ENCODE measurements at places on chromosomes 7 and 10.

DNA sequence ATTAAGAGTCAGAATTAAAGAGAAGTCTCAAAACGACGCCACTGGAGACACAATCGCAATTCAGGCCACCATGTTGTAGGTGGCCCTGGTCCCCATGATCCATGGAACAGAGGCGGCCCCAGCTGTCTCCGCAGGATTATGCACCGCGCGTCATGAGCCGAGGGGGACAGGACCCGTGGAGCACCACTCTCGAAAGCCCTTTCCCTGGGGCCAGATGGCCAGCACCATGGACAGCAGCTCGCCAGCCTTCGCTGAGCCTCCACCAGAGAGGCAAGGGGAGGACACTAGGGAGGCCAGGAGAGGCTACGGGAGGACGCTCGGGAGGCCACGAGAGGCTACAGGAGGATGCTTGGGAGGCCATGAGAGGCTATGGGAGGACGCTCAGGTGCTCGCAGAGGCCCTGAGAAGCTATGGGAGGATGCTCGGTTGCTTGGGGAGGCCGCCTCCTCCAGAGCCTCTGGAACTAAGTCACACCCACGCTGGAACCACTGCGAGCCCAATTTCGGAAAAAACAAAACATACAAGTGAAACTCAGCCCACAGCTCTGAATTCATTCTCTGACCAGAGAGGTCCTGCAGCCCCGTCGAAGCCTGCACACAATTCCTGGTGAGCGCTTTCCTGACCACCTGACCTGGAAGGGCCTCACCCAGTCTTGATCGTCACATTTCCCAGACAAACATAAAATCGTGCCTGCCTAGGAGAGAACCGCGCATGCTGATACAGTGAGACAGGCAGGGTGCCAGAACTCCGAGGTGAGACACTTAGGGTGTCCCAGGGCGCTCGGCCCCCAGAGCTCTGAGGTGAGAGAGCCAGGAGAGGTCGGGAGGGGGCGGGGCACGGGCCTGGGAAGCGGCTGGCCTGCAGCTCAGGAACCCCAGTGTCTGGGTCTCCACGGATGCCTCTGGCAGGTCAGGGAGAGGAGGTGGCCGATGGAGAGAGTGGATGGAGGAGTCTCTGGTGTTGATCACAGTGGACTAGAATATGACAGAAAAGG is 224.4 kb downstream of the PTPRN2 start:
- peak; percentile 29 for DNase-seq

GRCh38 chr7:66076462-66077329 is 1.1 kb downstream of the ASL start:
- no peak for DNase-seq

DNA sequence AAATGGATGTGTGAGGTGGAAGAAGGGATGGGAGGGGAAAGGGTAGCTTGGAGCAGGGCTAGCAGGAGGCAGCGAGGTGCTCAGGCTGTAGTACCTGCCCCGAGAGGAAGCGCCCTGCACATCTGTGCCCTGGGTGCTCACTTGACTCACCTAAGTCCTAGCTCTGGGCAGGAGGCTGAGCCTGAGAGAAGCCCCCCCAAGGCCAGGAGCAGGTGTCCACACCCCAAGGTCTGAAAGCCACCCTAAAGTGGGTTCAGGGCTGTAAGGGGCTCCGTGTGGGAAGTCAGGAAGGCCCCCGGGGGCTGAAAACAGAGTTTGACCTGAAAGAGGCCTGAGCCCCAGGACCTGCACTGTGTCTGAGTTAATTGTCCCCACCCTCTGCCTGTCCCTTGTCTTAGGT is 95.8 kb upstream of the PODXL start:
- DNase-seq, result no peak

DNA sequence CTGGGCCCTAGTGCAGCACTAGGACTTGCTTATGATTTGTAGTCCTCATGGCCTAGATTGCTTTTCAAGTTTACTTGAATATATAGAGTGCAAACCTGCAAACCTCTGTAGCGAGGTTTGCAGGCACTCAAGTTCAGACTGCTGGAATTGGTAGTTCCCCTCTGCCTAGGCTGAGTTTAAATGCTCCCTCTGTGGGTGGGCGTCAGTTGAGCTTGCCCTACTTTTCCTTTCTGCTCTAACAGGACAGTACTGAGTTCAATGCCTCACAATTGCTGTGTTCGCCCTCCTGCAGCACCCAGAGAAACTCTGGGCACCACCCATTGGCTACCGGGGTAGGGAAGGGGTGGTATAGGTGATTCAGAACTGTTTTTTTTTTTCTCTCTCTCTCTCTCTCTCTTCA is 31.6 kb downstream of the MYO3A start:
- DNase-seq, result no peak

- no peak for DNase-seq
Observed at GRCh38 chr7:128201067-128201689, 39.9 kb upstream of the LEP start.

- no peak for DNase-seq
Observed at GRCh38 chr7:100583132-100584053, 2.5 kb downstream of the LRCH4 start.

- DNase-seq, result no peak
Observed at GRCh38 chr7:50815138-50815537, 32.4 kb upstream of the GRB10 start.

DNA sequence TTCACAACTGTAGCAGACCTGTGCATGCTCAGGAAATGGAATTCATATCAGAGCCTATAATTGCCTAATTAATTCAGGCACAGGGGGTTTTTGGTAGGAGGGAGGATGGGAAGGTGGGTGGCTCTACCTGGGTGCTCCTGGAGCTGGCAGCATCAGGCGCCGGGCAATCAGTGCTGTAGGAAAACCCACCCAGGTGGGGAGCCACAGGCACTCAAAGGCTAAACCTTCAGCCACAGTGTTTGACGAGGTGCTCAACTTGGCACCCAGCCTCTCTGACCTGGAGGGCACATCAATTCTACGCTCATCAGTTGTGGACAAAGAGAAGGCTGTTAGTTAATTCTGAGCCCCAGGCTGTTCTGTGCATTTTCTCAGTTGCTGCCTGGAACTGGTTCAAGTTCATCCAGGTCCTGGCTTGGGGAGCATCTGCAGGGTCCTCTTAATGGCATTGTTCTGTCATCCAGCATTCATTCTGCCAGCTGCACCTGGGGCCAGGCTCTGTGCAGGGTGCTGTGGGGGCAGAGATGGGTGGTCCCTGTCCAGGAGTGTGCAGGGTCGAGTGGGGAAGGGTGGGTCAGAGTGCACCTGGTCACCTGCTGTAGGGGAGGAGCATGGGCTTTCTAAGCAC is 54.1 kb upstream of the NPTX2 start:
- no peak for DNase-seq

- DNase-seq, result no peak
Observed at GRCh38 chr10:96992721-96993120, 160.6 kb downstream of the LCOR start.

DNA sequence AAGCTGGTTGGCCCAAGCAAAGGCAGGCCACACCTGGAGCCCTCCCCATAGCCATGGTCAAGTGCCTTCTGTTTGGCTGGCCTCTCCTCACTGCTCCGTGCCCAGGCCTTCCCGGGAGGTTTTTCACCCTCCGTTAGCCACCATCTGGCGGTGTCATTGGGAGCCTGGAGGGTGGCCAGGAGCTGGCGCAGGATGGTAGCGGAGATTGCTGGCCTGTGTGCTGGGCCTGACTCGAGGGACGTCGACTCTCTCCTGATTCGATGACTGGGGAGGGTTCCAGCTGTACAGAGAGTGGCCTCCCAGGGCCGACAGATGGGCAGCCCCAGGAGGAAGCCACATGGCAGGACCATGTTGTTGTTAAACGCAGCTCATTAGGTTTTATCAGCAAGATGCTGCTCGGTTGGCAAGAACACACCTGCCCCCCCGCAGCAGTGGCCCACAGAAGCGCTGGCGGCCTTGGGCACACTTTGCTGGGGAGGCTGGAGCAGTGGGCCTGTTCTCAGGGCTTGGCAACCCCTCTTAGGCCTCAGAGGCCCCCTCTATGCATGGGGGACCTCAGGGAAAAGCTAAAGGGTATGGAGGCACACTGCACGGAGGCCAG is 64.0 kb upstream of the CACUL1 start:
- no peak for DNase-seq

GRCh38 chr10:110150981-110151380 is 56.4 kb upstream of the MXI1 start:
- DNase-seq, result no peak

- DNase-seq, result peak; percentile 36
Observed at GRCh38 chr7:132486274-132486610, 90.0 kb downstream of the PLXNA4 start.

GRCh38 chr7:150954201-150954985 is 23.7 kb downstream of the KCNH2 start:
- no peak for DNase-seq

DNA sequence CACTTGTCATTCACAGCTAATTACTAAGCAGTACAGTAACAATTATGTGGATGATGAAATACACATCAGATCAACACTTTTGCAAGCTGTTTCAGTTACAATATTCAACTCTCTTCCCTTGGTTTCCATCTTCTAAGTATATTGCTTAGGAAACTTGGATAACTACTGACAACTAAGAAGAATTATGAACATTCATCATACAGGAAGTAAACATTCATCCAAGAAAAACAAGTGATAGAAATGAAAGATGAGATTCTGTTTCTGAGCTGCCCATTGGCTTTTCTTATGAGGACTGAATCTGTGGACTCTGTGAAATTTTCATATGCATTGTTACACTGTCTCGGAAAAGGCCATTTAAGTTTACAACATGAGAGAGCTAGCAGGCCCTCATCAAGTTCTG is 240.2 kb downstream of the PRKG1 start:
- no peak for DNase-seq

- DNase-seq, result no peak
Observed at GRCh38 chr7:51451751-51452476, 135.3 kb upstream of the COBL start.

DNA sequence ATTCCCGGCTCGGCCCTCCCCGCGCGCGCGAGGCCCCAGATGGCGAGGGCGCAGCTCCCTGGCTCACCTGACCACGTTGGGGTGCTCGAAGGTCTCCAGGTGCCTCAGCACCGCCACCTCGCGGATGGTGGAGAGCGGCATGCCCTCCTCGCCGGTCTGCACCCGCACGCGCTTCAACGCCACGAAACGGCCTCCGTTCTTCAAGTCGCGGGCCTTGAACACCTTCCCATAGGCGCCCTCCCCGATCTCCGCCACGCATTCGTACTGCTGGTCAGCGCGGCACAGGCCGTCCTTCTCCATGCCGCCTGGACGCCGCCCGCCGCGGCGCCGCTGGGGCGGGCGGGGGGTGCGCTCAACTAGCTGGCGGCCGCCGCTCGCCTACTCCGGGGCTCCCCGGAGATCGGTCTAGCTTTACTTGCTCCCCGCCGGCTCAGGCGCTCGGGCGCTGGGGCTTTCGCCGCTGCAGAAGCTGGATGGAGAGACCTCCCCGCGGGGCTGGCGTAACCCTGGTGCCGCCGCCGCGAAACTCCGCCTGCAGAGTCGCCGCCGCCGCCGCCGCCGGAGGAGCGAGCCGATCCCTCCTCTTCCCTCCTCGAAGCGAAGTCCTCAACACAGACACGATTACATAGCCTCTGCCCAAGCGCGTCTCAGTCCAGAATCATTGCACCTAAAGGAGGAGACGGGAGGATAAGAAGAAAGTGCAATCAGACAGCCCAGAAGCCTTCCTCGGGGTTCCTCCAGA is 3.2 kb downstream of the CDK6 start:
- DNase-seq, result peak; percentile 96

DNA sequence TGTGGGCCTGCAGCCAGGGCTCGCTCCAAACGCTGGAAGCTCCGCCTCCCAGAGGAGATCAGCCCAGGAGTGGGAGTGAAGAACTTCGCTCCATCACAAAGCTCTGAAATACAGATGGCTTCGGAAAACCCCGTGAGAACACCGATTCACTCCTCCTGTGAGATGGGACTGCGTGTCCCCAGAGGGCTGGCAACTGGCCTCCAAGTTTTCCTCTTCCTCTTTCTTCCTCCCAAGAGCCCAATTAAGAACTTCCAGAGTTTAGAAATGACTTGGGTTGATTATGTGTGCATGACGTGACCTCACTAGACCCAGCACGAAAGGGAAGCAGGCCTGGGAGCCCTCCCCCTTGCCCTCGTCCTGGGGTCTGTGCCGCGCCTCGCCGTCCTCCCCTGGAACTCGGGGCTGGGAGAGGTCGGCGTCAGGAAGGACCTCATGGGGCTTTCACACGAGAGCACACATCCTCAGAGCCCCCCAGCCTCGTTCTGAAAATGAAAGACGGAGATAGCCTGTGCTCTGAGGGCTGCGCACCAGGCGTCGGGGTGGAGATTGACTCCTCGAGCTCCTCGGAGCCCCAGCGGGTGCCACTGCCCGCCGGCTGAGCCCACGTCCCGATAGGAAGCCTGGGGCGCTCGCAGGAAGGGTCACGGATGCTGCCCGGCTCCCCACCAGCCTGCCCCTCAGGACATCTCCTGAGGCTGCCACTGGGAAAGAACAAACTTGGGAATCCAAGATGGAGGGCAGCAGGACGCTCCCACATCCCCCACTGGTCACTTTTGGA is 37.8 kb downstream of the PTPRN2 start:
- peak; percentile 89 for DNase-seq

GRCh38 chr10:30502266-30503060 is 68.5 kb downstream of the MAP3K8 start:
- no peak for DNase-seq

- DNase-seq, result no peak
Observed at GRCh38 chr7:87032604-87033339, 26.7 kb downstream of the ELAPOR2 start.

DNA sequence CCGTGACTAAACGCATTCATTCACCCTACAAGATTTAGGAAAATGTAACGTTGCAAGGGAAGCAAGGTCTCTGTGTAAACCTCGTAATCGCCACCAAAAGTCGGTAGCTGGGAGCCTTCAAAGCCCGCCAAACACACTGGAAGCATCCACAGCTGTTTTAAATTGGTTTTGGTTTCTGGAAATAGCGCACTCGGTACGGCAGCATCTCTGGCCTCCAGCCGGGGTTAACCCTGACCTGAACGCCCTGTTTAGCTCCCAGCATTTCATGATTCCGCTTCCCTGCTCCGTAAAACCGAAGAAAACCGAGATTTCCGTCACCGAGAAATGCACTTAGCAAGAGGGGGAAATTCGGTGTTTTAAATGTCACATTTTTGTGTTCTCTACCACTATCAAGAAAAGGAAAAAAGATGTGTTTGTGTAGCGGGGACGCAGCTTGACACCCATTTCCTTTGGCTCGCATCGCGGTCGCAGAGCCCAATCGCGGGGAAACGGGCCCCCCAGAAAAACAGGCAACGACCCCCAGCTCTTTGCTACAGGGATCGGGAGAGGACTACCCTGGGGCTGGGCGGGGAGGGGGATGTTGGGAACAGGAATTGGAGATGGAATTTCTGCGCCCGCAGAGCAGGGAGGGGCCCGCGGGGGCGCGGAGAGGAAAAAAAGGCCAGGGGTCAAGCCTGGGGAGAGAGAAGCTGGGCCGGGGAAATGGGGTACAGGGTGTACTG is 646 bp downstream of the SGCE start:
- DNase-seq, result peak; percentile 37

GRCh38 chr10:73095481-73096021 is 1.1 kb downstream of the P4HA1 start:
- DNase-seq, result no peak

- no peak for DNase-seq
Observed at GRCh38 chr10:72077275-72077990, 10.9 kb downstream of the SPOCK2 start.

Measured in left lung (tissue), 14 donors.